ENCODE measurements at places on chromosomes 11 and 22.

GRCh38 chr11:119391275-119391674 lies 9.8 kb upstream of the USP2 start:
- no peak for DNase-seq

- DNase-seq = no peak
These were observed 10.0 kb downstream of the SLC37A2 start for GRCh38 chr11:125072961-125073590.

DNA sequence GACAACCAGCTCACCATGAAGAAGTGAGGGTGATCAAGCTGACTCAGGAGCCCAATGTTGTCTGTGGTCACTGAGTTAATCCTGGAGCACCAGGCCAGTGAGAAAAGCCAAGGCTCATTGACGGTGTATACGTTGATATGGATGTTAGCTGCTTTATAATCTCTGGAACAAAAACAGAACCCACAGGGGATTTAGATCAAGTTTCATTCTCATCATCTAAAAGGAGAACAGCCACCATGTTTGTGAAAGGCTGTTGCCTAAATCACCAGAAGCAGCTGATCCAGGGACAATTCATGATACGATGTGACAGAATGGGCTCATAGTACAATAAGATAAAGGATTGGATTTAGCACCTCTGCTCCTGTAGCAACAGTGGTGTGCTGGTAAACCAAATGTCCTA lies 68.5 kb downstream of the GDPD4 start:
- DNase-seq = no peak

DNA sequence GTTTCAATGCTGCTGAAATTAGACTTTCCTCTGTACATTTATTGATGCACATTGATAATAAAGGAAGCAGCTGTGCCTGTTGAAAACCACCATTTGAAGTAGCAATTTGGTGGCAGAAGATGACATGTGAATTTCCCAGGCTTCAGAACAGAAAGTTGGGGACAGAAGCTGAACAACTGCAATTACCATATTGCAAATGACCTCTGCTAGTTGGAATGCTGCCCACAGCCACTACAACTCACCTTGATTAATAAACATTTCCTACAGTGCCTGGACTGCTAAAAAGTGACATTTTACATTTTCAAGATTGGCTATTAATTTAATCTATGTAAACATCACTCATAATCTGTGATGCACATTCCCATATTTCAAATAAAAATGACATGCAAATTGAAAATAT lies 208.6 kb downstream of the LUZP2 start:
- DNase-seq = no peak

DNA sequence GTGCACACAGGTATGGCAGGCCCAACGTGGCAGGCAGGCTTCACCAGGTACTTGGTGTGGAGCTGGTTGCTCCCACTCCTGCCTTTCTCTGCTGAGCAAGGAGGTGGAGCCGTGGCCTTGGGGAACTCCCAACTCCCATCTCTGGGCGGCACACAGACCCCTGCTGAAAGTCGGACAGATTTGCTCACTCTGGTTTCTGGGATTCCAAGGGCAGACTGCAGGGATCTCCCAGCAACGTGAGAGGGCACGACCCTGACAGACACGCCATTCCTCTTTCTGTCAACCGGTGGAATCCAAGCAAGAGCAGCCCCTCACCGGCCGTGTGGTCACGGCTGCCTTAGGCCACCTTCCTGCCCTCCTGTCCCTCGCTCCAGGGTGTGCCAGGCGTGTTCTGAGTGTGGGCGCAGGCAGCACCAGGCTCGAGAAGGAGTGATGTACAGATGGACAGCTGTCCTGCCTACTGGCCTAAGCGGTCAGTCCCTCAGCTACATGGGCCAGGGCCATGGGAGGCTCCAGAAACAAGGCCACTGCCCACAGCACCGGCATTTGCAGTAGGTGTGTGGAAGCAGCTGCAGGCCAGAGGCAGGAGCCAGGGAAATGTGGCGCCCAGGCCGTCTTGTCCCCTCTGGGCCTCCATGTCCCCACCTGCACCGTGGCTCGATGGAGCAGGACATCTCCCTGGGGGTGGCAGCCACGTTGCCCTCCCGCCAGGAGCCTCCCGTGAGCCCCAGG lies 13.7 kb upstream of the PPARA start:
- no peak for DNase-seq

DNA sequence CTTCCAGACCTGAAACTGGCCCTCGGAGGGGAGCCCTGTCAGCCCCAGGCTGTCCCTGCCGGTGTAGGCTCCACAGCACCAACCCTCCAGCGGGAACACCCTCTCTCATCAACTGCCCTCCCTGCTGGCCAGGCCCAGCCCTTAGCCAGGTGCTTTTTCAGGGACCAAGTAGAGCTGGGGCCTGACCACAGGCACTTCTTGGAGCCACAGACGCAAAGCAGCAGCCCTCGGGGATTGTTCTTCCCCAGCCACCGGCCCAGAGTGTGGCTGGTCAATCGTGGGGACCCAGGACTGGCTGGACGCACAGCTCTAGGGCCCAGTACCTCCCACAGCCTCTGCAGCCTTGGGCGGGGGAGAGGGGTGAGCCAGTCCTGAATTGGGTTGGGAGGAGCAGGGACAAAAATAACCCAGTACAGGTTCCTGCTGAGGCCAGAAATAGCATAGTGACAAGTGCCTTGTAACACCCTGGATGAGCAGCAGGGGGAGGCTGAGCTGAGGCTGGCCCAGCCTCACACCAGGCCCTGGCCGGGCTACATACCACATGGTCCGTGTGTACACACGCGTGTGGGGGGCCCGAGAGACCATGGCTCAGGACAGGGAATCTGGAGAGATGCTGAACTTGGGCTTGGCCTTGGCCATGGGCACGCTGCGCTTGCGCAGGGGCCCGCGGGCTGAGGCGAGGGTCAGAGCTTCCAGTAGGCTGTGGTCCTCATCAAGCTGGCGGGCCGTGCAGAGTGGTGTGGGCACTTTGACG lies 2.0 kb downstream of the KCNJ11 start:
- DNase-seq = no peak

DNA sequence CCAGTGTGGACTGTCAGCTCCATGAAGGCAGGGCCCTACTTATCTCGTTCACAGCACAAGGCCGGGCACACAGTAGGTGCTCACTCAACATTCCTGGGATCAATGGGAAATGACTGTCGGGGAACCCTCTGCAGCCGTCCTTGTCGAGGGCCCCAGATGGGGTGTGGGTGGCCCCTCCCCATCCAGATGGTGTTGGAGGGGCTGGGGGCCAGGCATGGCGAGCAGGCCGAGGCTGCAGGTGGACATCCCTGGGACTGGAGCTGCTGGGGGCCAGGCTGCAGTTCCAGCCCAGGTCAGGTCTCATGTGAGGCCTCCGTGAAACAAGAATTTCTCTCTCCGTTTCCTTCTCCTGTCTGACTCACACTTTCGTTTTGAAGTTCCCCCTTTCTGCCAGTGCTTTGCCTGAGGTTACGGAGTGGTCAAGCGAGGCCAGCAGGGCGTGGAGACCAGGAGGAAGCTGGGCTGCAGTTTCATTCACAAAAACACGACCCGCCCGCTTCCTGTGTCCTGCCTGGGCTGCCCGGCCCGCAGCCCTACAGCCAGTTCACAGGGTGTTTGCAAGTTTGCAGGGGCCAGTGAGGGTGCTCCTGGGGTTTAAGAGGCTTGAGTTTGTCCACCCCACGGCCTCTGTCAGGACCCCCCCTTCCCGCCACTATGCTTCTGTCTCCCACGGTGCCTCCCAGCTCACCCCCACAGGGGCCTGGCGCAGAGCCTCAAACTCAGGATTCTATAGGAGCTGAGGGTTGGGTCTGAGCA lies 4.5 kb downstream of the MYEOV start:
- DNase-seq = peak; percentile 80

- DNase-seq = no peak
These were observed 19.4 kb downstream of the SYTL2 start for GRCh38 chr11:85791409-85791990.

Data from HS-5 (cell line).